ENCODE measurements at places on chromosomes 4 and X.
A peak's percentile ranks its signal among the peaks of the same experiment; 100 is the strongest.

- DNase-seq = no peak
These were observed at the start of gene BEX1 for GRCh38 chrX:103063918-103064434. BEX1 (minus strand) TSS chrX:103064171; CDS start chrX:103063274, 897 bp downstream.

- no peak for DNase-seq
These were observed 105.1 kb downstream of the ADRA2C start for GRCh38 chr4:3871181-3871852.

GRCh38 chrX:44922980-44923379 lies 50.0 kb downstream of the KDM6A start:
- DNase-seq = no peak

GRCh38 chrX:104113222-104113965 lies 1.1 kb downstream of the ZCCHC18 start:
- peak; percentile 47 for DNase-seq

DNA sequence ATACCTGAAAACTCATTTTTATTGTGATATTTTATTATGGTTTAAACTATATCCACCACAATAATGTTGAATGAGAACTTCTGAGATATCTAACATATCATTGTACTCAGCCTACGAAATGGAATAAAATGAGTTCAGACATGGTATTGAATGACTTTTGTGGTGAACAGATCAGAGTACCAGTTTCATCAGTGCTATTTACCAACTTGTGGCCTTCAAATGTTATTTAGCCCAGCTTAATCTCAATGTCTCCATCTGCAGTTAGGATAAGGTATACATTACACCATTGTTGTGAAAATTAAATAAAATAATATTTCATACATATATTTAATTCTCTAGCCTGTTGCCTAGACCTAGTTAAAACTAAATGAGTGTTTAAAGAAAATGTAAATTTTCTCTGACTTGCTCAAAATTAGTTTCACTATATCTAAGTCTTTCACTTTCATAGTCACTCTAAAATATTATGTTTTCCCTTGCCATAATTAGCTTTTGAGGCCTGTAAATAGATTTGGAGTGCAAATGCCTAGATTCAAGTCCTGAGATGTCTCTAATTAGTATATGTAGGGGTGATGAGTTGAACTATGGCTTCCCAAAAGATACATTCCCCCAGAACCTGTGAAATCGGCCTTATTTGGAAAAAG lies 594.2 kb downstream of the STPG2 start:
- DNase-seq = no peak

- no peak for DNase-seq
These were observed 253.7 kb downstream of the PDHA2 start for GRCh38 chr4:96093563-96093962.

- no peak for DNase-seq
These were observed 54.5 kb downstream of the TAF1 start for GRCh38 chrX:71420686-71421085.

Data from RCC 7860 (cell line).